Hair follicular keratinocyte (primary cell): ENCODE measurements at places on chromosomes 16 and 17. TPM values are rescaled to one million over a fixed set of nuclear protein-coding genes. Genes with fewer than 3 reads are reported as not detected.

The B4GALNT2 gene
- total RNA-seq: 0.49 and 3.5 TPM in 2 replicates

The COX10 gene
- total RNA-seq: 18.4 and 24.7 TPM in 2 replicates

The NLRC3 gene
- not detected in 2 replicates for total RNA-seq

The KRTAP4-1 gene
- total RNA-seq: not detected in 2 replicates

The KRT33A gene
- total RNA-seq: not detected in 2 replicates

The CA4 gene
- not detected in 2 replicates for total RNA-seq

The ATP1B2 gene
- total RNA-seq: not detected in 2 replicates

The KRT24 gene
- not detected in 2 replicates for total RNA-seq

The ESRP2 gene
- 15.7 and 24.9 TPM in 2 replicates for total RNA-seq

The KRTAP17-1 gene
- not detected in 2 replicates for total RNA-seq

The TTLL6 gene
- total RNA-seq: not detected in 2 replicates

The PPM1E gene
- total RNA-seq: under 0.01 and 0.04 TPM in 2 replicates

The ALG1 gene
- 22.6 and 25.2 TPM in 2 replicates for total RNA-seq

The RMI2 gene
- 11.7 and 17.4 TPM in 2 replicates for total RNA-seq

The KRT23 gene
- 1.2 and 2.6 TPM in 2 replicates for total RNA-seq

The HS3ST3B1 gene
- 0.08 and 0.99 TPM in 2 replicates for total RNA-seq

The DHODH gene
- total RNA-seq: 4.2 and 6.6 TPM in 2 replicates

The CD300H gene
- total RNA-seq: not detected in 2 replicates

The DLG4 gene
- total RNA-seq: 1.4 and 5.5 TPM in 2 replicates

The KRT28 gene
- total RNA-seq: not detected in 2 replicates

The PMP22 gene
- total RNA-seq: 1.2 and 1.9 TPM in 2 replicates

The HNF1B gene
- total RNA-seq: not detected in 2 replicates

The TNS4 gene
- total RNA-seq: 286 and 305 TPM in 2 replicates

The ASPHD1 gene
- 5.0 and 7.8 TPM in 2 replicates for total RNA-seq

The SCIMP gene
- not detected in 2 replicates for total RNA-seq

The RNF151 gene
- total RNA-seq: 0.16 TPM in 1 of 2 replicates, not detected in the other

The CAVIN1 gene
- total RNA-seq: 272 and 304 TPM in 2 replicates

The NPIPB6 gene
- total RNA-seq: 0.04 and 0.47 TPM in 2 replicates

The HAP1 gene
- 1.3 and 1.4 TPM in 2 replicates for total RNA-seq

The SLC13A2 gene
- not detected in 2 replicates for total RNA-seq

The ZNF594 gene
- 0.87 and 2.1 TPM in 2 replicates for total RNA-seq

The BAHCC1 gene
- 1.8 and 4.0 TPM in 2 replicates for total RNA-seq

The HEATR3 gene
- total RNA-seq: 16.8 and 23.0 TPM in 2 replicates

The PROCA1 gene
- total RNA-seq: 1.3 TPM in 1 of 2 replicates, not detected in the other

The KCNJ2 gene
- 0.08 TPM in 1 of 2 replicates, not detected in the other for total RNA-seq

The TMC8 gene
- total RNA-seq: 0.08 TPM in 1 of 2 replicates, not detected in the other
